Activated CD4-positive, alpha-beta T cell treated with anti-CD3 and anti-CD28 coated beads, Interleukin-2, amount 10 ng/mL, durations not matched to agents 7 days and 5 days (primary cell): ENCODE measurements at places on chromosomes 4 and X. TPM values are rescaled to one million over a fixed set of nuclear protein-coding genes. Genes with fewer than 3 reads are reported as not detected.

Gene CYTL1
- total RNA-seq = not detected

DNA sequence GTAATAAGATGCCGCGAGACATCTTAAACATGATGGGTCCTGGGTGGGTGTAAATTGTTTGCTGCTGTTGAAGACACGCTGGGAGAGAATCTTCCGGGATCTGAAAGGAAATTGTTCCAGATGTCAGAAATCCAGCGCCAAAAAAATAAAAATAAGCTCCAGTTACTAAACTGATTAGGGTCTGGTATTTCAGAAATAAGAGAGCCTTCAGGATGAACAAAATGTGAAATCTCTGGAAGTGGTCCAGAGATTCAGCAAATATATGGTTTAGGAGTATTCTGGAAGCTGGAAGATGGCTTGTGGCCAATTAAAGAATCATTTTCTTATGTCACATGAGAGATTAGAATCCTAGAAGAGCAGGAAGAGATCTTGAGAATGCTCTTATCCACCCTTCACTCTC is 75.8 kb upstream of the NHS start:
- H3K27ac ChIP-seq = no peak overlapping the region
- H3K36me3 ChIP-seq = no peaks in the 10 kb centered on the region
- DNase-seq = no peak
- H3K27me3 ChIP-seq = no peaks in the 10 kb centered on the region

GRCh38 chr4:123930996-123931395 is 534.4 kb downstream of the SPRY1 start:
- DNase-seq = no peak
- H3K27ac ChIP-seq = no peak overlapping the region
- no peaks in the 10 kb centered on the region for H3K36me3 ChIP-seq
- H3K27me3 ChIP-seq = peaks cover 2% of the 10 kb centered on the region
- H3K4me3 ChIP-seq = no peak overlapping the region

DNA sequence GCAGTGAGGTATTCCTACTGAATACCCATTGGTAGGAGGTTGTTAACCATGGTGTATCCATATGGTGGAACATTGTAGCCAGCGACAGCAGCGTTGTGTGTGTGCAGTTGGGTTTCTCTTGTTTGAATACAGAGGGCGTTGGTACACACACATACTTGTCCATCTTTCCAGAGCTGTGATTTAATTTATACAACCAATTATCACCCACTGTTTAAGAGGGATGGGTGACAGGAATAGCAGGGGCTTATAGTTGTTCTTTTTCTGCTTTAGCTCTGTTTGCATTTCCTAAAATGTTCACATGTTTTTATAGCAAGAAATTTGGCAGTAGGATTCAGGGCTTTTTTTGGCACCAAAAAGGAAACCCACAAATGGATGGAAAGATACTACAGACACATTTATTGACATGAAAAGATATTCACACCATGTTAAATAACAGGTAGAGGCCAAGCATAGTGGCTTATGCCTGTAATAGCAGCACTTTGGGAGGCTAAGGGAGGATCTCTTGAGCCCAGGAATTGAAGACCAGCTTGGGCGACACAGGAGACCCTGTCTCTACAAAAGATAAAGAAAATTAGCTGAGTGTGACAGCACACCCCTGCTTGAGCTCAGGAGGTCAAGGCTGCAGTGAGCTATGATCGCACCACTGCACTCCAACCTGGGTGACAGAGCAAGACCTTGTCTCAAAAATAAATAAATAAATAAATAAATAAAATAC is 60.6 kb downstream of the TNIP2 start:
- no peak for DNase-seq
- H3K4me1 ChIP-seq = peaks cover under 1% of the 10 kb centered on the region
- H3K27me3 ChIP-seq = no peaks in the 10 kb centered on the region
- H3K4me3 ChIP-seq = no peak overlapping the region
- H3K36me3 ChIP-seq = peaks cover 62% of the 10 kb centered on the region
